ENCODE measurements at places on chromosomes 16 and 17.

DNA sequence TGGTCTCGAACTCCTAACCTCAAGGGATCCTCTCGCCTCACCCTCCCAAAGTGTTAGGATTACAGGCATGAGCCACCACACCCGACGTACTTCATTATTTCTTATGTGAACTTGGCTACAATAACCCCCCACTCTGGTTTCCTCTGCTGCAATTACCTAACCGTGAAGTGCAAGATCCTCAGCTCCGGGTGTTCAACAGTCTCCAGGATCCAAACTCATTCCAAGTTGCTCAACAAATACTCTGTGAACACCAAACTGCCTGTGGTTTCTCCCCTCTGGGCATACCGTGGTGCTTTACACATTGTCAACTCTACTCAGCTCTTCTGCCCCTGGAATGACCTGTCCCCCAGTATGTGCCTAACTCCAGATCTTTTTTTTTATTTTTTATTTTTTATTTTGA lies 6.8 kb upstream of the SULT1A1 start:
- no peak for DNase-seq

GRCh38 chr17:59028328-59028727 lies 78.4 kb downstream of the TRIM37 start:
- DNase-seq, result no peak

GRCh38 chr16:83661656-83662055 lies 146.1 kb upstream of the HSBP1 start:
- no peak for DNase-seq

GRCh38 chr16:67598527-67598926 lies 36.2 kb downstream of the CTCF start:
- DNase-seq, result no peak

DNA sequence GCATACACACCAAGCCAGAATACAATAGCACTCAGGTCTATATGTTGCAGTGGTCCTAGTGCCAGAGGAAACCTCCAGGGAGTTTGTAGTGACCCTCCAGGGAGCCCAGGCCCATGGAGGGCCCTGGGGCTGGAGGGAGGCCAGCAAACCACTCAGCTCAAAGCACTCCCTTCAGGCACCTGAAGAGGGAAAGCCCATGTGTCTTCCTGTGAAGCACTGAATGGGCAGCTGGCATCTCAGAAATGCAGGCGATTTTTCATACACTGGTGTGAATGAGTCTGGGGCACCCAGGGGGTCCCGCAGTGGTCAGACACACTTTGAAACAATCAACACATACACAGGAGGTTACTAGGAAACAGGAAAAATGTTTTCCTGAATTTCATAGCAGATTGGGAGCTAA lies 12.8 kb downstream of the TBC1D26 start:
- no peak for DNase-seq

All from NCI-H2171 treated with DMSO at 0.1 percent for 48 hours (cell line).